ENCODE measurements at places on chromosomes 3 and 15. TPM values are rescaled to one million over a fixed set of nuclear protein-coding genes. Genes with fewer than 3 reads are reported as not detected.

GRCh38 chr3:102224171-102224570, 210.6 kb upstream of the ZPLD1 start:
- peaks cover 1% of the 10 kb centered on the region for H3K27me3 ChIP-seq
- no peak overlapping the region for H3K4me3 ChIP-seq
- DNase-seq: peak; percentile 23
- no peaks in the 10 kb centered on the region for H3K36me3 ChIP-seq
- H3K4me1 ChIP-seq: peaks cover 24% of the 10 kb centered on the region
- no peak overlapping the region for H3K27ac ChIP-seq

DNA sequence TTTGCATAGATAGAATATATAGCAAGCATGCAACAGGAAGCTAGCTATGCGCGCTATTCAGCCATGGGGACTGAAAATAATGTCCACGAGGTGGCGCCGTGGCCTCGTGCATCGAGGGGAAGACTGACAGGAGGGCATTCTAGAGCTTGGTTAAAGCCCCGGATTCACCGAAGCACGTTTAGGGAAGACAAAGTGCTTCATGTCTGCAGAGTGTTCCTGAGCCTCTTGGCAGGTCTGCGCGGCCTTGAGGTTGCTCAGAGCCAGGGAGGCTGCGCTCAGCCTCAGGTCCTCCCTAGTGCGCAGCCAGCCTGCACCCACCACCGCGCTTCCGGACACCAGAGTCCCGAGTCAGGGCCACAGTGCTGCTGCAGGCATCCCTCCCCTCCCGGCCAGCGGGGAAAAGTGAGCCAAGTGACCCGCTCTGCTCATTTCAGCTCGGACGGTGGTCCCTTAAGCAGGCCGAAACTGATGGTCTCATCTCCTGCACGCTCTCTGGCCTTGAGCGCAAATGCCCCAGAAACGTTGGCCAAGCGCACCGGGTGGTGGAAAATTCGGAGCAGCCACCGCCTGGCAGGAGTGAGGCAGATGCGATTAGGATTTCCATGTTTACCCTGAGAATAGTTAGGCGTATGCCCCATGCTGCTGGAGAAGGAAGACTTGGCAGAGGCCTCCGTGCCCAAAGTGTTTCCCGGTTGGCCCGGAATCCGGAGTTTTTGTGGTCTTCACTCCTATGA, 24.8 kb downstream of the GABRA5 start:
- DNase-seq: peak; percentile 79
- H3K36me3 ChIP-seq: no peaks in the 10 kb centered on the region
- no peak overlapping the region for H3K27ac ChIP-seq
- peaks cover 14% of the 10 kb centered on the region for H3K27me3 ChIP-seq
- no peaks in the 10 kb centered on the region for H3K4me1 ChIP-seq

GRCh38 chr3:52429031-52429430, 15.9 kb downstream of the SEMA3G start:
- no peak for DNase-seq
- H3K4me3 ChIP-seq: no peak overlapping the region
- H3K4me1 ChIP-seq: no peaks in the 10 kb centered on the region
- no peak overlapping the region for H3K27ac ChIP-seq
- H3K36me3 ChIP-seq: no peaks in the 10 kb centered on the region

GRCh38 chr3:140207541-140207940, 272.6 kb downstream of the CLSTN2 start:
- no peak overlapping the region for H3K4me3 ChIP-seq
- DNase-seq: no peak
- H3K4me1 ChIP-seq: no peaks in the 10 kb centered on the region
- peaks cover 10% of the 10 kb centered on the region for H3K27me3 ChIP-seq
- no peaks in the 10 kb centered on the region for H3K36me3 ChIP-seq

DNA sequence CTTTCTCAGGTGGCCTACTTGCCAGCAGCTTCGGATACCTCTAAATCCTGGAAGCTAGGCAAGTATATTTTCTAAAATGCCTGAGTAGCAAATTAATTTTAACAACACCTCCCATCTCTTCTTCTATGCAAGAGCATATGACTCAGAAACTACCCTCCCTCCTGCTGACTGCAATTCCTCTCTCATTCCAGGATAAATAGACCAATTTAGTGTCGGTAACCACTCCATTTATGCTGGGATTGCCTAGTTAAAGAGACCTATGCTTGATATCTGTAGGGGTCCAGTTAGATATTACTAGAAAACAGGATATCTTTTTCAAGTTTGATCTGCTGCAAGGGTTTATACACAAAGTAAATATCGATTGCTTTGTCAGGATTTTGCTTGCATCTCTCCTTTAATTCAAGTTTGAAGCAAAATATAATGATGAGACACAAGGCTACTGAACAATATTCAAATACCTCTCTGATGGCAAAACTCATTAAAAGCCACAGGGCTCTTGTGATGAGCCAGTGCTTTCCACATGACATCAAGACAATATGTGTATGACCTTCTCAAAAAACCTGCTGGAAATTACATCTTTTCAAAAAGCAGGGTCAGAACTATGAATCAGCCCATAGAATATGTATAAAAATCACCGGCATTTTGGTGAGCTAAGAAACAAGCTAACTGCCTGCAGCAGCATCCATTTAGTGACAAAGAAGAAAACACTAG, 491.6 kb upstream of the NECTIN3 start:
- H3K4me1 ChIP-seq: no peaks in the 10 kb centered on the region
- no peak overlapping the region for H3K27ac ChIP-seq

DNA sequence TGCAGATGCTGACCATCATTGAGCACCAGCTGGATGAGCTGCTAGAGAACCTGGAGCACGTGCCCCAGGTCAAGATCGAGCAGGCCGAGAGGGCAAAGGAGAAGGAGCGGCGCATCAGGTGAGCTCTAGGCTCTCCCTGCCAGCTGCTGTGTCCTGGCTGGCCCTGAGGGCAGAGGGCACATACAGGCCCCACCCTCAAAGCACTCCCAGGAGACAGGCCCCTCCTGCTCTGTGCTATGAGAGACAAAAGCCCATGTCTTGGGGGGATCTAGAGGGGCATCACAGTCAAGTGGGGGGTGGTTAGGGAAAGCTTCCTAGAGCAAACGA, 39.5 kb downstream of the CFAP100 start:
- no peaks in the 10 kb centered on the region for H3K27me3 ChIP-seq
- H3K4me3 ChIP-seq: no peak overlapping the region
- no peak for DNase-seq
- H3K4me1 ChIP-seq: peaks cover 2% of the 10 kb centered on the region

DNA sequence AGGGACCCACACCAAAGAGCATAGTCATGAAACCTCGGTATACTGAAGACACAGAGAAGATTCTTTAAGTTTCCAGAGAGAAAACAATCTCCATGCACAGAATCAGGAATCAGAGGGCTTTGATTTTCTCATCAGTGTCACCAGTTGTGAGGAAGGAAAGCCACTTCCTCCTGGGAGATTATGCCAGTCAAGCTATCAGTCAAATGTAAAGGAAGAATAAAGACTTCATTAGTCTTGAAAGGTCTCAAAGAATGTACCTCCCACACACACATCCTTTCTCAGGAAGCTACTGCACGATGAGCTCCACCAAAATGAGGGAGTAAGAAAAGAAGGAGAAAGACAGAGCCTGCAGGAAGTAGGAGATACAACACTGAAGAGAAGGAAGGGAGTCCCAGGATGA, 486.3 kb downstream of the SHQ1 start:
- H3K4me1 ChIP-seq: peaks cover 2% of the 10 kb centered on the region
- no peaks in the 10 kb centered on the region for H3K27me3 ChIP-seq
- no peak overlapping the region for H3K27ac ChIP-seq
- no peaks in the 10 kb centered on the region for H3K36me3 ChIP-seq

ACKR4 gene
- 0.09 TPM for total RNA-seq

SERINC4 gene
- 0.46 TPM for total RNA-seq

KCNAB1 gene
- not detected for total RNA-seq

PLS1 gene
- total RNA-seq: 5.1 TPM

All from activated CD4-positive, alpha-beta T cell treated with anti-CD3 and anti-CD28 coated beads for 36 hours (primary cell).